ENCODE measurements at places on chromosomes 5 and 9.

DNA sequence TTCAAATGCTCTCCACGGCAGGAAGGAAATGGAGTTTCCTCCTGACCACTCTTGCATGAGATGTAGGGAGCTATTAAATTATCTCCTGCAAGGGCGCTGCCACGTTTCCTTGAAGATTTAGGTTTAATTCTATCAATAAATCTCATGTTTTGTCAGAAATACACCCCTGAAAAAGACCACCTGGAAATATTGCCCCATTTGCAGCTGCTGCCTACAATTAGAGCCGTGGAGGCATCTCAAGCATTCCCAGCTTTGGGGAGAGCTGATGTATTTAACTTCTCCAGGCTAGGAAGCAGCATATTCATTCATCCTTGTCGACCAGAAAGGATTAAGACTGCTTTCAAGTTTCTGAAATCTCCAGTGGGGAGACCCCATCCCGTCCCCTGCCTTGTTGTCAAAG lies 40.5 kb downstream of the CCNJL start:
- no peak for DNase-seq

DNA sequence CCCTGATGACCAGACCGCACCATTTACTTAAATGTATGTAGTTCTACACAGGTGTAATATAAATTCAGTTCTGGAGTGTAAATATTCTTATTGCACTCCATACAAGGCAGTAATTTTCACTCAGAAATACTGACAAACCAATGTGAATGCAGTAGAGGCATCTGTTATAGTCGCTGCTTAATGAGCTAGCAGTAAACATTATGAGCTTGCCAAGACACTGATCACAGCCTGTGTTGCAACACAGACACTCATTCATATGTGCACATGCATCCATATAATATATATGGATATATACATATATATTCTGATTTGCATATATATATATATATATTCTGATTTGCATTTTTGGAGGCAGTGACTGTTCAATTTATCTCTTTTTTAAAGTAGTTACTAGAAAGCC lies 435.1 kb upstream of the ST8SIA4 start:
- no peak for DNase-seq

DNA sequence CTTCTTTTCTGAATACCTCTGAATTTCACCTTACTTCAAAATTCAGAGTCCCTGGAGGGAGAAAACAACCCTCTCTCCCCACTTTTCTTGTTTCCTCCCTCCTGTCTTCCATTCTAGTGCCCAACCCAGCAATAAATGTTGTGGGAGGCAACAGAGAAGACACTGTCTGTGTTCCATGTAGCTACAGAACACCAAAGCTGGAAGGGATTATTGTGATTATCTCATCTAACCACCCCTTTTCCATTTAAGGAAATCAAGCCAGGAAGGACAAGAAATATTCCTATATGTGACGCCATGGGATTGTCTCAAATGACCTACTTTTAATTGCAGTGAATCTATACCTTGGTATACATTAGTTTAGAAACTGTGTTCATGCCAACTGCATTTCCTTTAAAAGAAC lies 476.6 kb upstream of the TNC start:
- DNase-seq: no peak

DNA sequence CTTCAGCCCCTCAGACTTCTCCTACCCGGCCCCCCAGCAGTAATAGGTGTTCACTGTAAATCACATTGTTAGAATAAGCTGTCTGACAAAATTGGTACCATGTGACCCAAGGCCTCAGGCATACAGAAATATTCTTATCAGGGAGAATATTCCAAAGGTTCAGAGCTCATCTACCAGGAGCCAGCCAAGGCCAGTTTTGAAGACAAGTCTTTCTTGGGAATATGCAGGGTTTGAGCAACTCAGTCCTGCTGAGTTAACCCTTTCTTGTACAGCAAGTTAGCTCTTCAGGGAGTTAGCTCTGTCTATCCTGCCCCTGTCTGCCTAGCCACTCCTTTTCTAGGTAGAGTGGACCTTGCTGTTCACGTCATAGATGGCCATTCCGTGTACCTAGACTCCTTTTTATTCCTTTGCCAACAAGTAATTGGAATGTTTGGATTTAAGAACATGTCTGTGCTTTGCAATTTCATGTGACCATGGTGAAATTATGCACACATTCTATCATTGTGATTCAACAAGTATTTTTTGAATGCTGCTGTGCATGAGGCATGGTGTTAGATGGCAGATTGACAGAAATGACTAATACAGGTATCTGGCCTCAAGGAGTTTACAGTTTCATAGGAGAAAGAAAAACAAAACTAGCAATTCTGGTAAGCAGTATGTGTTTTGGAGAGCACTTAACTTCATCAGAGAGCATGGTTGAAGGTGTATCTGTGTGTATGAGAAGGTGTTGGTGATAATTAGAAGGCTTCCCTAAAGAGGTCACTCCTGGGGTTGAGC lies 22.6 kb downstream of the TGFBR1 start:
- no peak for DNase-seq

- DNase-seq: peak; percentile 36
Measured at GRCh38 chr9:137459601-137460362, 648 bp upstream of the NSMF start.

DNA sequence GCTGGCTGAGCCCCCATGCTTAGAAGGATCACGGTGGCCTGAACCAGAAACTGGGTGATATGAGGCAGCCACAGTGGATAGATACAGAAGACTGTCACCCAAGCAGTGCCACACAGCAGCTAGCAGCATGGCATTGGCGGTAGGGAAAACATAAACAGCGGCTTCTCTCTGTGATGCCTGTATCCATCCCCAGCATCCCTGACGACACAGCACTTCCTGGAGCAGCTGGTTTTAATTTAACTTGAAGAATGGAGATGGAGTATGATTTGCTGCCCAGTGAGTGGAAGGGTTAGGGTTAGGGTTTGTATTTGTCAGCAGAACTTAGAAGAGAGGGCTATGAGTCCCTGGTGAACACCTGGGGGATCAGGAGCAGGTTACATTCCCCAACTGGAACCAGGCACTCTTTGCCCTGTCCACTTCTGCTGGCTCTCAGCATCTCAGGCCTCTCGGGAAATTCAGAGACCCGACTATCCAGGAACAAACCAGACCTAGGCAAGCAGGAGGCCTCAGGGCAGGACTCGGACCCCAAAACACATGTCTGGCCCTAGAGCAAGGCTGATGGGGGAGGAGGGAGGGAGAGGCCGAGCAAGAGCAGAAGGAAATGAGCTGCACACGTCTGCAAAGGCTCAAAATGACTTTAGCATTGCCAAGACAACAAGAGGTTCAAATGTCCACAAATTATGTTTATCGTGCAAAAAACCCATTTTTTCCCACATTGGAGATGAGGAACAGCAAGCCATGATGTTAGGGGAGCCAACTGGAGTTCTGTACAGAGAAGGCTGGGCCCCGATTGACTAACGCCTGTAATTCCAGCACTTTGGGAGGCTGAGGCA lies 6.5 kb upstream of the GGTA1 start:
- DNase-seq: peak; percentile 79

DNA sequence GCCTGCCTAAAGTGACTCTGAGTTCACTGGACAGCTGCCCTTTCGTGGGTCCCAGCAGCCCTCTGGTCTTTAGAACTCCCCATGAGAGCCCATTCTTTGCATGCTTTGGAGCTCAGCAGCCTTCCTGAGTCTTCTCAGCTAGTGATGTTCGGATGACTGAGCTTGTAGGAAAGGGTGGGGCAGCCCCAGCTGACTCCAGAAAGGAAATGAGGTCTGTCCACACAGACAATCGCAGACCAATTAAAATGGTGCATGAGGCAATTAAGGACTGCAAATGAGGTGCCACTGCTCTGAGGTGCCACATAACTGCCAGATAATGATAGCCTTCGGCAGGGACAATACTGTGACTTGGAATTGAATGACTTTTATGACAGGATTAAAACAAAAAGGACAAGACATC lies 25.4 kb upstream of the TOMM5 start:
- DNase-seq: no peak

GRCh38 chr5:85049020-85049419 lies 664.3 kb upstream of the EDIL3 start:
- no peak for DNase-seq

GRCh38 chr5:96348536-96348935 lies 84.5 kb downstream of the PCSK1 start:
- no peak for DNase-seq

- no peak for DNase-seq
Measured at GRCh38 chr5:98911280-98912040, 17.3 kb downstream of the CHD1 start.

- DNase-seq: no peak
Measured at GRCh38 chr5:82111191-82111590, 139.4 kb downstream of the ATG10 start.

DNA sequence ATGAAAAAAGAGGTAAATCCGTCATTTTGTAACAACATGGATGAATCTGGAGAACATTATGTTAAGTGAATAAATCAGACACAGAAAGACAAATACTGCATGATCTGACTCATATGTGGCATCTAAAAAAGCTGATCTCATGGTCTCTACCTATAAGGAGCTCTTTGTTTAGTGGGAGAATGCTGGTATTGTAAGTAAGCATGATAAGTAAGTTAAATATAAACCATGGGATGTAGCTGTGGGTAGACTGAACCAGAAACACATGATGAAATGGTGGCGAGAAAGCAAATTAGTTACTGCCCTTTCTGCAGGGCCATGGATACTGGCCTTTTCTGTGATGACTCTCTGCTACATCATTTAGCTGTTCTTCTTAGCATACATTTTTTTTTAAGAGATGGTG lies 66.4 kb upstream of the RUSC2 start:
- DNase-seq: no peak

DNA sequence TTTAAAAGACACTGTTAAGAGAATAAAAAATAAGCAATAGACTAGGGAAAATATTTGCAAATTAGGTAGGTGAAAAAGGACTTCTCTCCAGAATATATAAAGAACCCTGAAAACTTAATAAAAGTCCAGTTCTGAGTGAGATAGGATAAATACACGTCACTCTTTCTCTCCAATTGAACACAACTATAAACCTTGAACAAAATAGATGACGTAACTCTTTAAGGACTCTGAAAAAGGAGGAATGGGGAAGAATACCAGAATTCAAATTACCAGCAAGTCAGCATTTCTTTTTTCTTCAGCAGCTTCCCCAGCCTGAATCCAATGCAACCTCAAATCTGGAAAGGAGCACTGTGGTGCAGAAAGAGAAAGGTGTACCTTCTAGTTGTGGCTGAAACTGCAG lies 6.8 kb upstream of the WDR41 start:
- DNase-seq: no peak

- DNase-seq: no peak
Measured at GRCh38 chr5:12865529-12865928, 961.3 kb upstream of the CTNND2 start.

DNA sequence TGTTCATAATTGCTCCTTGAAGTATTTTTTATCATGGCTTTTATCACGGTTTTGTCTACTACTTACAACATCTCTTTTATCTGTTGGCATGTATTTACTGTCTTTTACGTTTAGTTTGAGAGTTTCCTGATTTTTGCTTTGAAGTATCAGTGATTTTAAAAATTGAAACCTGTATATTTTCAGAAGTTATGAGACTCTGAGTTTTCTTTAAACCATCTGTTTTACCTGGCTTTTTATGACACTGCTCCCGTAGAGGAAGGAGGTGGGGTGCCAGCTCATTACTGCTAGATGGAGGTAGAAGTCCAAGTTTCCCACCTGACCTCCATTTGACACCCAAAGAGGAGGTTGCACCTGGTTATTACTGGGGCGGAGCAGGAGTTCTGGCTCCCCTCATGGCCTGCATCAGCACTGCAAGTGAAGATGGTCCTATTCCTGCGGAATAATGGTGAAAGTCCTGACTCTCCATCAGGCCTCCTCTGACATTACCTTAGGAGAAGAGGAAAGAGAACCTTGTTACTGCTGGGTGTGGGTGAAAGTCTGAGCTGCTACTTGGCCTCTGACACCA lies 10.0 kb upstream of the ZNF131 start:
- DNase-seq: peak; percentile 32

DNA sequence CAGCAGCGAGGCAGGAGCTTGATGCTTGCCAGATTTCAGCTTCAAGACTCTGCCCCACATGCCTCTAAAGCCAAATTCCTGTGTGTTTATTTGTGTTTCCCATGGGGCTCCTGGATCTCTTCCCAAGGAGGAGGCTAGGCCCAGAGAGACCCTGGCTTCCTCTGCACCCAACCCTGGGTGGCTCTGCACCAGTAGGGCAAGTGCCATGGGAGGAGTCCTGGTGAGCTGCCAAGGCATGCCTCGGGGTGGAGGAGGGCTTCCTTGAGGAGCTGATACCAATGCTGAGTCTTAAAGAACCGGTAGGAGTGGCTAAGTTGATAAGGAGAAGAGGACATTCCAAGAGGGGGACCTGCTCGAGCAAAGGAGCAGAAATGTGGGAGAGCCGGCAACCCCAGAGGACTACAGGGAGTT lies 6.8 kb upstream of the TIFAB start:
- DNase-seq: no peak

- peak; percentile 44 for DNase-seq
Measured at GRCh38 chr5:171667341-171668096, 118.1 kb upstream of the SMIM23 start.

- no peak for DNase-seq
Measured at GRCh38 chr5:76384705-76385104, 18.4 kb upstream of the IQGAP2 start.

DNA sequence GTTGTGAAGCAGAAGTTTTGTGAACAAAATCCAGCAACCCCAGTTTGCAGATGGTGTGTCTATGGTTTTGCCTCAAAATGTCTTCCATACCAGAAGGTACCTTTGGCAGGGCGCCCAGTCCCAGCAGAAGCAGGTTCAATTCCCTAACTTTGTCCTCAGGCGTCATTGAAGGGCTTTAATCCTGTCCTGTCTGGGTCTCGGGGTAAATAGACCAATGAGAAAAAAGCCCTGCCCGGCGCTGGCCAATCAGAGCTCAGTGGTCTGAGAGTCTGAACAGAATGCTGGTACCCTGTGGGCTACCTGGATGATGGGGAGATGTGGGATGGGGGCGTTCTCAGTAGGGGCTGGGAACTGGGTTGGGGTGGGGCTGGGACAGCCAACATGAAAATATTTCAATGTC lies 6.2 kb upstream of the ST6GALNAC4 start:
- peak; percentile 72 for DNase-seq

- no peak for DNase-seq
Measured at GRCh38 chr5:156581725-156582124, 254.8 kb downstream of the SGCD start.

GRCh38 chr9:34986540-34987047 lies 3.0 kb upstream of the DNAJB5 start:
- DNase-seq: peak; percentile 75

- no peak for DNase-seq
Measured at GRCh38 chr5:122941737-122942136, 94.8 kb downstream of the PPIC start.

- no peak for DNase-seq
Measured at GRCh38 chr5:180137401-180138213, 66.0 kb upstream of the RNF130 start.

DNA sequence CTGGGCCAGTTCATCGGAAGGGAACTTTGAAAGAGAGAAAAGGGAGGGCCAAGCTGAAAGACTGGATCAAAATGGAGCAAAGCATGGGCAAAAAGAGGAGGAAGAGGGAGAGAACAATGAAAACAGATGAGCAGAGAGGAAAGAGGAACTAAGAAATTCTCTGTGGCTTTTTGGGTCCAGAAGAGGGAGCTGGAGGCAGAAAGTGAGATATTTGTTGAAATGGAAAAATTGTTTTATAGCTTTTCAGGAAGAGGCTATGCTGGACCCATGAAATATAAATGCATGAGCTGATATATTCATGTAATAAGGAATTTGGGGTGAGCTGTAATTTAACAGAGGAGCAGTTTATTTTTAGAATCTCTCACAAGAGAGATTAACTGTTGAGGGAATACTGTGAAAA lies 457.3 kb downstream of the DMAC1 start:
- DNase-seq: no peak
